Stimulated activated CD4-positive, alpha-beta T cell treated with anti-CD3 and anti-CD28 coated beads, Interleukin-15, amount 100 ng/mL, for 1 hour (primary cell): ENCODE measurements at places on chromosomes 4 and X.

- no peak for DNase-seq
These were observed 1109.3 kb upstream of the LCORL start for GRCh38 chr4:19130866-19131265.

DNA sequence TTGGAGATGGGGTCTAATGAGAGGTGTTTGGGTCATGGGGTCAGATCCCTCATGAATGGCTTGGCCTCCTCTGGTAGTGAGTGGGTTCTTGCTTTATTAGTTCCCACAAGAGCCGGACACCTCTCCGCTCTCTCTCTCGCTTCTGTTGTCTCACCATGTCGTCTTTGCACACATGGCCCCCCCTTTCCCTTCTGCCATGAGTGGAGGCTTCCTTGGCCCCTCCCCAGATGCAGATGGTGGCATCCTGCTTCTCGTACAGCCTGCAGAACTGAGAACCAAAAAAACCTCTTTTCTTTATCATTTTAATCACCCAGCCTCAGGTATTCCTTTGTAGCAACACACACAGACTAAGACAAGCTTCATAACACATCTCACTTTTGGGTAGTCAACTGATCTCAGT is 49.6 kb upstream of the SPRY1 start:
- no peak for DNase-seq

GRCh38 chr4:101853691-101854090 is 63.2 kb downstream of the BANK1 start:
- DNase-seq, result no peak

DNA sequence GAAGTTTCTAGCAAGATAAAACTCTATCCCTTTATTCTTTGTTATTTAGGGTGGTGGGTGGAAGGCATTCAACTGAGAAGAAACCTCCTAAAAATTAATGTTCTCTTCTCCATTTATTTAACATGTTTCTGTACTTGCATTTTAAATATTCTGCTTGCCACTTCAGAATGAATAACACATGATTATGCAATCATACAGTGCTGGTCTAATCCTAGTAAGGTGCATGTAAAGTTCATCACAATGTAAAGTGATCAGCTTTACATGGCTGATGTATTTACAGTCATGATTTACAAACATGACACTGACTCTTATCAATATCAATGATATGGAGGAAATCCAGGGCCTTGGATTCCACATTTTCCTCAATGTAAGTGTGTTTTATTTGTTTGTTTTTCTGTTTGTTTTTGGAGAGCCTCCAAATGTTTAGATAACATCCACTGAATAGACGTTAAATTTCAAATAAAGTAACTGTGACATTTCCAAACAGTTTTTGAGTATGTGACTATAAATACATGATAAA is 342.1 kb upstream of the CTSO start:
- DNase-seq, result no peak

GRCh38 chr4:23857367-23857959 is 32.4 kb downstream of the PPARGC1A start:
- no peak for DNase-seq

DNA sequence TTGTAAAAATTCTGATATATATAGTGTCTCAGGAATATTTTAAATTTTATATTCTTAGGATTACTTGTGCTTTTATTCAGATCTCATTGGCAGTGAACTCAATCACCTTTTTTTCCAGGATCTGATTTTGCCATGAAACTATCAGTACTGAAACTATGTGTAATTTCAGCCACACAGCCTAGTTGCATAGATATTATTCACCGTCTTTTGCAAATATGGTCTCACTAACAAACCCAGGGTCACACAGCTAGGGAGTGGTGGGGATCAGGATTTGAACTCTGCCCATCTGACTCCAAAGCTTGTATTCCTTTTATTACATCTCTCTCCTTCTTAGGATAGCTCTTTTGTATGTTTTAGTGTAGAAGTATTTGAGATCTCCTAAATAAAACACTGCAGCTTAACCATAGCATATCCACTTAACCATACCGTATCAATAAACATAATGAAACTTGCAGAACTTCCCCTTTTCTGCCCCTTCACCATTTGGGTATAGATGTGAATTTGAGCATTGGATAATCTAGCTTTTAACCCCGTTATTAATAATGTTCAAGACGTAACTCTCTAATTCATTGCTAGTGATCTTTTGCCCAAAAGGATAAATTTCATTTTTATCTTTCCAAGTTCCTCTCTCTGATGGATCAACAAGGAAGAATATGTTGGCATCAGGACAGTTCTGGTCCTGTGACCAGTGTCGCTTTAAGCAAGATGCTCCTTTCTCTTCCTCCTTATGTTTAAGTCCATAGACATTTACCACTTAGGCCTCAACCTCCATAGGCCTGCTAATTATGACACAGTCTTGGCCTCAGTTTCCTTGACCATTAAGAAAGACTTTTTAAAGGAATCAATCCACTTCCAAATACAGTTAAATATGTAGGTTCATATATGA is 74.6 kb downstream of the RAPGEF2 start:
- no peak for DNase-seq

- no peak for DNase-seq
These were observed 5.4 kb upstream of the ASB5 start for GRCh38 chr4:176274441-176274840.

DNA sequence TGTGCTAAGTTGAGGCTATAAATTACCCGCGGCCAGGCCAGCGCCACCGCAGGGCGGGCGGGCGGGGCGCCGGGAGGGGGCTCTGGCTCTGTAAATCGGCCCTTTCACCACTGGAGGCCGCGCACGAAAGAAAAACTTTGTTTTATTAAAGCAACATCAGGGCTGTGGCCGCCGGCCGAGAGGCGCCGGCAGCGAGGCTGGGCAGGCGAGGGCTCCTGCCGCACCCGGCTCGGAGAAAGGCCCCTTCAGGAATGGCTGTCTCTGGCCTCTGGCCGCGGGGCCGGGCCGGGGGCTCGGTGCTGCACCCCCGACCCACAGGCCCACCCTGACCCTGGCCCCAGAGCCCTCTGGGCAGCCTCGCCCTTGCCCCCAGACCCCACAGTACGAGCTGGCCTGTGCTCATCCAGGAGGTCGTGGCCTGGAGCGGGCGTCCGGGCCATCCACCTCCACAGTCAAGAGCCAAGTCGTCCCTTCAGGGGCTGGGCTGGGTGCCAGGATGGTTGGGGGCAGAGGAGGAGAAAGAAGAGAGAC is 29.5 kb upstream of the FGFR3 start:
- DNase-seq, result no peak

GRCh38 chrX:70444326-70444945 is at the start of gene DLG3:
Gene DLG3 (plus strand): TSS chrX:70444835. CDS start chrX:70445202, 367 bp downstream.
- no peak for DNase-seq

- no peak for DNase-seq
These were observed 182.9 kb upstream of the PBDC1 start for GRCh38 chrX:75989806-75990590.

DNA sequence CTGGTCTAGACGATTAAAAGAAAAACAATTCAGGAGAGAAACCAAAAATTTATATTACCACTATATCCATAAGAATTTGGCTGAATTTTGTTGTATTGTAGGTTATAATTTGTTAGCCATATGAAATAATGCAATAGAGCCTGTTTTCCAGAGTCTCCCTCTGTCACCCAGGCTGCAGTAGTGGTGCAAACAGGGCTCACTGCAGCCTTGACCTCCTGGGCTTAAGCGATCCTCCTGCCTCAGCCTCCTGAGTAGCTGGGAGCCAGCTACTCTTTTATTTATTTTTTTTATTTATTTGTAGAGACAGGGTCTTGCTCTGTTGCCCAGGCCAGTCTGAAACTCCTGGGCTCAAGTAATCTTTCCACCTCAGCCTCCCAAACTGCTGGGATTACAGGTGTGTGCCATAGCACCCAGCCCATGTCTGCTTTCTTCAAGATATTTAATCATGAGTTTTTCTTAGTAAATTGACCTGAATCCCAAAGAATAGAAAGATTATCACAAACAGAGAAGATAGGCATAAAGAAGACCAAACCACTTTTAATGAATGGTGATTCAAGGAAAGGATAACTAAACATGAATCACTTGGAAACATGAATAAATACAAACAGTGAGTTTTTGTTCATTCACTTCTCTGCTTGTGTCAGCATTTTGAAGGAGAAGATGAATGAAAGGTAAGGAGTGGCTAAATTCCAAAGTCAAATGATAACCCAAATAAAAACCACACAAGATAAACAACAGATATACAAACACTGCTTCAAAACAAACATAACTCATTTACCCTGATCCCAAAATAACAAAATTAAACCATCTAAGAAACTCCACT is 82.1 kb downstream of the PPP3CA start:
- no peak for DNase-seq

GRCh38 chr4:38008571-38009021 is 48.4 kb downstream of the PTTG2 start:
- no peak for DNase-seq

DNA sequence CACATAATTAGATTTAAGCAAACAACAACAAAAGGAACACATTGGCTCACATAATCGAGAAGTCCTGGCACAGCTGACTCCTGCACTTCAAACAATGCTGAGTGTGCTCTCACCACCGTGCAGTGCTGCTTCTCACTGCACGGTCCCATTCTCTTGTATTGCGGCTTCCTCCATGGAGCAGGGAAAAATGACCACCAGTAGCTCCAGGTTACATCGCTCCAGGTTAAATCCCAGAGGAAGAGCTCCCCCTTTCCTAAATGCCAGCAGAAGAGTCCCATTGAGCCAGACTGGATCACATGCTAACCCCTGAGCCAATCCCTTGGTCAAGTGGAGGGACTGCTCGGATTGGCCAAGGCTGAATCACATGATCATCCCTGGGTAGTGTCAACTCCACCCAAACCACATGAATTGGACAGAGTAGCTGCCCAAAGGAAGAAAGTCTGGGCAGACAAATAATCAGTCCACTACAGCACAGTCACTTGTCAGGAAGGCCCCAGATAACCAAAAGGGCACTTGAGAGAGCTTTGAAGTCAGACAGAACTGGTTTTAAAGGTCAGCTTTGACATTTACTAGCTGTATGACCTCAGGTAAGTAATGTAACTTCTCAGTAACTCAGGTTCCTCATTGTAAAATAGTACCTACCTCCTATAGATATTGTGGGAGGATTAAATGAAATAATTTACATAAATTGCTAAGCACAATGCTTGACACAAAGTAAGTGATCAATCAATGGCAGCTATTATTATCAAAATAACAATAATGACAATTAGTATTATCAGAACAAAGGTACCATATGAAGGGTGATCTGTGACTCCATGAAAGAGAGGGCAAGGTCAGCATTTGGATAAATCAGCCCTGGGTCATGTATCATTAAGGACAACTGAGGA is 14.3 kb downstream of the TEC start:
- DNase-seq, result no peak

GRCh38 chr4:86357608-86358007 is 2.2 kb downstream of the MAPK10 start:
- no peak for DNase-seq

DNA sequence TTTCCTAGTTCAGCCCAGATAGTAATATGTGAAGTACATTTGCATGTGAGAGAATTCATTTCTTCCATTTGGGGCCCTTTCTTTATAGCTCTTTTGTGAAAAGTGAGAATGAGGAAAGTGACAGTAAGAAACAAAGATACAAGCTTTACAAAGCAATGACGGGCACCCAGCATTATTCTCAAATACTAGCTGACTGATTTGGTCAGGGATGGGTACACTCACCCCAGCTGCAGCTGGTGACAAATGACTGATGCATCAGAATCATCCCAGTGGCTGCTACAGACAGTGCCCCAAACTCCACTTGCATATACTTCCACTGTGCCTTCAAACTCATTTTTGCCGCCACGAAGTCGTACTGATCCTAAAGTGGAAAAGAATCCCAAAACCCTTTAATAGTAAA is 14.8 kb downstream of the PRSS12 start:
- no peak for DNase-seq

- DNase-seq, result no peak
These were observed 12.7 kb downstream of the MAML3 start for GRCh38 chr4:140141210-140141835.

DNA sequence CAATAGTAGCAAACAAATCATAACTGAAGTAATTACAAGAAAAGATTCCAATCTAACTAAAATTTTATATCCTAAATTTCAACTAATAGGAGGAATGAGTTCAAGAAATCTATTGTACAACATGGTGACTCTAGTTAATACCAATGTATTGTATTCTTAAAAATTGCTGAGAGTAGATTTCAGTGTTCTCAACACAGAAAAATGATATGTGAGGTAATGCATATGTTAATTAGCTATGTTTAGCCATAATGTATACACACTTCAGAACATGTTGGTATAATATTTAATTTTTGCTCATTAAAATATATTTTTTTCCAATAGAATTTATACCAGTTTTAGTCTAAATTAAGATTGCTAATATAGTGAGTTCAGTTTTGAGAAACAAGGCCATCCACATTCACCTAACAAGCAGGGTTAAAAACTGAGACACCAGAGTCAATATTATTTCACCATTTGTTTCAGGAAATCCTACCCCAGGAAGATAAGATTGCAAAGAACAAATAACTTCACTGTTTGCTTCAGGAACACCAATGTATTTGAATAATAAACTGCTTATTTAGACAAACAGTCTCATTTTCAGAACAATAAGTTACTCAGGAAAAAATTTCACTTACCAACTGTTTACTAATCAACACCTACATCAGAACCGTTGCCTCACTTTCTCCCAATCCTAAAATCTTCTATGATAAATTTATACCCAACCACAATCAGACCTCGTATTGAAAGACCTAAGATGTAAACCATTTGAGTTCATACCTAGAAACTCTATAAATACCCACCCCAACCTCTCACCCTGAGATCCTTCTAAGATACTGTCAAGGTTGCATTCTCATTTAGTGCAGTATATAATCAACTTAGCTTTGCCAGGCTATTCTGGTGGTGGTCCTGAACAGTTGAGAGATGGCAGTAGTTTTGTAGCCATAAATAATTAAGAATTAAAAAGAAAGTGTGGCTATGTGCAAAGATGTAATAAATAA is 132.8 kb downstream of the MAB21L2 start:
- DNase-seq, result no peak

DNA sequence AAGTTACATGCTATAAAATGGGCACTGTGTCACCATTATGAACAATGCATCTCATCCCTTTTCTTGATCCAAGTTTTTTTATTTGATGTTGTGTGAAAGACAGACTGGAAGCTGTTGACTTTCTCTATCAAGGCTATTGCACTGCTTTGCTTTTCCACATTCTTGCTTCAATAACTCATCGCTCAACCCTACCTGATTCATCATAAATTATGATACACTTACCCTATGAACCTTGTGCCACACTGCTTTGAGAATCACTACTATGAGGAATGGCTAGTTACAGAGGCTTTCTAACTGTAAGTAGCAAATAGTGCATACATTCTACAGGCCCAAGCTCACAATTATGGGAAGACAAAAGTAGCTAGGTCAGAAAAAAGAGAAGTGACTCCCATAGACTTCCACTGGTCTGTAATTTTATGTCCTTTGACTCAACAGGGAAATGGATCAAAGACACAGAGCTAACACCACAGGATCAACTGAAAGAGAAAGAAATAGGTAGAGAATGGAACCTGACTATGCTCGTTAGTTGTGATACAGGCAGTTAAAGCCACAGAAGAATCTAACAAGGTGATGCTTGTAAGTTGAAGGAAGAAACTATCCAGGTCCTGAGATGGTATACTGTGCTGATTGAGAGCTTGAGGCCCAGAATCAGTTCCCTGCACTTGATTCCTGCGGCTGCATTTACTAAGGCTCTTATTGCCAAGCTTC is 163.5 kb downstream of the PPP3CA start:
- DNase-seq, result no peak

GRCh38 chr4:86938771-86939520 is 4.1 kb downstream of the AFF1 start:
- DNase-seq, result no peak
